ENCODE measurements at places on chromosomes 3 and 15.

DNA sequence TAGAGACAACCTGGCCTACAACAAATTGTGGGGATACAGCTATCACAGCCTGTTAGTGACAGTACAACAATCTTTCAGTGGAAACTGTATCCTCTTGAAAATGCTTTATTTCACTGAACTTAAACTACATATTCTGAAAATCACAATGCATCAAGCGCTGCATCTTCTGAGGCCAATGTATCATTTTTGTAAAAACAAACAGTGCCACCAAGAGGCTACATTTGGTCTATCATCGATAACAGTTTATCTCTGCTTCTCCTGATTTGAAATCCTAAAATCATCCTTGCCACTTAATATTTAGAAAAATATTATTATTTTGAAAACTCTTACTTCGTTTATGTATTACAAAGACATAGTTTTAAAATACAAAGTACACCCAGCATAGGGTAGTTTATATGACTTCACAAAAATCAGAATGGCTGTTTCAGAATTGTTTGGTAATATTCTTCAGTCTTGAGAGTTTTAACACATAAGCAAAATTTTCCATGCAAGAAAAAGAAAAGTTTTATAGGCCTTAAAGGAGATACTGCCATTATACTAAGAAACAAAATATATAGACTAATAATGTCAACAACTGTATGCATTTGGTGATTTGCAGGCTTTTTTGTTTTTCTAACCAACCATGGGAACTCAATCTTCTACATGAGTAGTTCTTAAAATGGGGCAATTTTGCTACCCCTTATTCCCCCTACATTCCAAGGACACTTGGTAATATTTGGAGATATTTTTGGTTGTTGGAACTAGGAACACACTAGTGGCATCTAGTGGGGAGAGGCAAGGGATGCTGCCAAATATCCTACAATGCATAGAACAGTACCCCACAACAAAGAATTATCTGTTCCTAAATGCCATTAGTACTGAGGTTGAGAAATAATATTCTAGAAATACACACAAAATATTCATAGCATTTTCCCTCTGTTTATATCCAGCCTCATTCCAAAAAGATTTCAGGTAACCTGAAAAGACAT is 42.3 kb downstream of the WDR72 start:
- DNase-seq = no peak

GRCh38 chr3:78139166-78139565 is 1099.3 kb downstream of the ROBO2 start:
- no peak for DNase-seq

GRCh38 chr3:181006541-181006940 is 17.0 kb upstream of the DNAJC19 start:
- no peak for DNase-seq

DNA sequence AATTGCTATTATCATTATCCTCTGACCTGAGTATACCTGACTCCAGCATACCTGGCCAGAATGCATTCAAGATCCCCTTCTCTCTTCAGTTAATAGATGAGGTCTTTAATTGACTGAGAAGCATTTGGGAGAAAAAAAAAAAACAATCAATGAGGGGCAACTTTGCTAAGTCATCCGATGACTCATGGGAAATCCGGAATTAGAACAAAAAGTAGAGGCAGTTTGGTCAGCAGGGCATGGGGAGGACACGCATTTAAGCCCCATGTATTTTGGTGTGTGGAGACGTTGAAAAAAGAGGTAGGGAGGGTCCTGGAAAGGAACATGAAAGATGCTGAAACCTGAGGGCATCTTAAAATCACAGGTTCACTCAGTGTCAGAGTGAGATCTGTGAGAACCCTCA is 256.2 kb downstream of the RORA start:
- DNase-seq = no peak

DNA sequence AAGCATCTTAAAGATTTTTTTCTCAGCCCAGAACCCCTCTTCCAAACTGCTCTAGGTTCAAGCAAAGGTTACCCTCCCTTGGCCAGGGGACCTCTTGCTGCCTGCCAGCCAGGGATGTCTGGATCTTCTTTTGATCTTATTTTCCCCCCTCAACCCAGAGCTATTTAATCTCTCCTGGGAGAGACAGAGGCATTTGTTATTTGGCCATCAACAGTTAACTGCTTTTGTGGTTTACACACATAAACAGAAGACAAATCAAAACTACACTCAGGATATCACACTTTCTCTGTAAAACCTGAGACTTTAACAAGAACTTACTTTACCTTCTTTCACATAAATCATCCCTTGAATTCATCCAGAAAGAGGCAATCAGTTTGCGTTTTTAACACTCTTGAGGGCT is 272.5 kb downstream of the THSD4 start:
- DNase-seq = no peak

- peak; percentile 15 for DNase-seq
Observed at GRCh38 chr15:31269816-31270575, 56.6 kb upstream of the KLF13 start.

- no peak for DNase-seq
Observed at GRCh38 chr15:90219421-90220141, 14.2 kb downstream of the CIB1 start.

DNA sequence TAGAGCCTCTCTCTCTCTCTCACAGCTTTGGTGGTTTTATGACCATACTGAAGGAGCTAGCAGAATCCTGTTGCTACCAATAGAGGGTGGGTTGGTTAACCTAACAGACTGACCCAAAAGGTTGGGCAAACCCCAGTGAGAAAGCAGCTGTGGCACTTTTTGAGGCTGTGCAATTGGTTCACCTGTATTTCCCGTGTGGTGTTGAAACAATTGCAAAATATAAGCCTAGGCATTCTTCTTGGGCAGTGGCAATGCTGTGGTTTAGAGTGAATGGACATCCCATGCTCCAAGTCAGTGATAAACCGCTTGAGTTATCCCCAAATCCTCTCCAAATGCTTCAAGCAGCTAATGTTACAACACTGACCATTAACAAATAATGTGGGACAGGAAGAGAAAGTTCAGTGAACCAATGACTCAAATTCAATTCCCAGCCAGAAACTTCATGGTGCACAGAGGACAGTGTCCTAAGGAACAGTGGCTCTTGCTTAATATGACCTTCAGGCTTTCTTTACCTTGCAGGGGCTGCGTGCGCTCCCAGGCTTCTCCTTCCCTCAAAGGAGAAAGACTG is 261.9 kb upstream of the ICE2 start:
- DNase-seq = no peak

- no peak for DNase-seq
Observed at GRCh38 chr3:154753101-154753500, 323.1 kb upstream of the GPR149 start.

- no peak for DNase-seq
Observed at GRCh38 chr3:28699283-28699682, 350.7 kb upstream of the AZI2 start.

DNA sequence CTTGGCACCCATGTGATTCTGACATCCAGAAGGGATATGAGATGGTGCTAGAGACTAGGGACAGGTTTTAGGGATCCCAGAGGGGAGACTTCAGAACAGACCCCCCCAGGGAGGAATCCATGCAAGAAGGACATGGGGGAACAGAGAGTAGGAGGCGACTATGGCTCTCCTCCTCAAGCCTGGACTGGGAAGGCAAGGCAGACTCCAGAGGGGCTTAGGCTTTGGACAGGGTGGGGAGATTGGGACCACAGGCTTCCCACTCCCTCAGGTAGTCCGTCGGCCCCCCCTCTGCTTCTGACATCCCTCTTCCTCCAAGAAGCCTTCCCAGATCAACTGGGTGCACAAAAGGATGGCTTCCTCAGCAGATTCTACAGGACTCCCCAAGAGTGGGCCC is 3.0 kb upstream of the VIPR1 start:
- DNase-seq = no peak

DNA sequence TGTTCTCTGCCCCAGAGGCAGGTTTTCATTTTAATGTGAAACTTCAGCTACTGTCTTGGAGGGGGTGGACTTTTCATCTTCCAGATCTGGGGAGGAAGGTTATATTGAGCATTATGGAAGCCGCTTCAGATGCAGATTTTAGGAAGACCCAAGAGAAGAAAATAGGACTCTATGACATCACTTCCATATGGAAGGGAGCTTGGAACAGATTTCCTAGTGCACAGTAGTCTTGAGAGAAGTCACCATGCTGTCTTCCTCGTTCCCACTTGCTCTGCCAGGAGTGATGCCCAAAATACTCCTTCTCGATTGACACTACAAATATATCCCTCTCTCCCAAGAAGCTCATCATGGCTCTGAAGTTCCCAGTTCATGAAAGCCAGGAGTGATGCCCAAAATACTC is 197.2 kb downstream of the ATP10A start:
- DNase-seq = no peak

GRCh38 chr3:158381262-158381868 is 189.6 kb upstream of the MLF1 start:
- DNase-seq = no peak

DNA sequence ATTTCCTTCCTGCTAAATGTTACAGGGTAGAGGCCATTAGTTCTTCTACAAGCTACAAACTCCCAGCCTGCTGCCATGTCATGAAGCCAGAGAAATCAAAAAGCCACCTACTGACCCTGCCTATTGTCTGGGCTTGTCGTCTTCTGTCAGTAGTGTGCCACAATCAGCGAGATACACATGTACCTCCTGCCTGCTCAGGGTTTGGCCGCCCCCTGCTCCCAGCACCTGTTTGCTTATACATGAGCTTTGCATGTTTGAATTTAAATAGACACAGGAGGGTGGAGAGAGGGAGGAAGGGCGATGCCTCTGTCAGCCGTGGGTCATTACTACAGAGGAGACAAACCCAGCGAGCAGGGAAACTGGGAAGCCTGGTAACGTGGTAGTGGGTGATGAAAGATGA is 106.1 kb downstream of the ROBO2 start:
- no peak for DNase-seq

- no peak for DNase-seq
Observed at GRCh38 chr3:32831791-32832190, 14.0 kb downstream of the TRIM71 start.

DNA sequence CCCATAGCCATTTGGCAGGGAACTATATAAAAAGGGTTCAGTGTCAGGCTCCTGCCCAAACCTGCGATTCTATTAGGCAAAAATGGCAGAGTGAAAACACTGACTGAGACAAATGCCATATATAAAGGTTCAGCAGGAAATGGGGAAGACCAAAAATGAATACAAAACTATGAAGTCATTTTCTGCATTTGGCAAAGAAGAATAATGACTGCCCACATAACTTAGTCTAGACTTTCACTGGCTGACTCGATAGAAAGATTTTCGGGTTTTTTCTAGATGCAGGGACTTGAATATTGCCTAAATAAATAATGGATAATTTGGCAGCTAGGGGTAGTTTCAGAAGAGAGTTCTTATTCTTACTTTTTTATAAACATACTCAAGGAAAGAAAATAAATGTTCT is 178.0 kb downstream of the TPRG1 start:
- DNase-seq = no peak

GRCh38 chr3:22661121-22661700 is 541.9 kb upstream of the UBE2E2 start:
- no peak for DNase-seq

DNA sequence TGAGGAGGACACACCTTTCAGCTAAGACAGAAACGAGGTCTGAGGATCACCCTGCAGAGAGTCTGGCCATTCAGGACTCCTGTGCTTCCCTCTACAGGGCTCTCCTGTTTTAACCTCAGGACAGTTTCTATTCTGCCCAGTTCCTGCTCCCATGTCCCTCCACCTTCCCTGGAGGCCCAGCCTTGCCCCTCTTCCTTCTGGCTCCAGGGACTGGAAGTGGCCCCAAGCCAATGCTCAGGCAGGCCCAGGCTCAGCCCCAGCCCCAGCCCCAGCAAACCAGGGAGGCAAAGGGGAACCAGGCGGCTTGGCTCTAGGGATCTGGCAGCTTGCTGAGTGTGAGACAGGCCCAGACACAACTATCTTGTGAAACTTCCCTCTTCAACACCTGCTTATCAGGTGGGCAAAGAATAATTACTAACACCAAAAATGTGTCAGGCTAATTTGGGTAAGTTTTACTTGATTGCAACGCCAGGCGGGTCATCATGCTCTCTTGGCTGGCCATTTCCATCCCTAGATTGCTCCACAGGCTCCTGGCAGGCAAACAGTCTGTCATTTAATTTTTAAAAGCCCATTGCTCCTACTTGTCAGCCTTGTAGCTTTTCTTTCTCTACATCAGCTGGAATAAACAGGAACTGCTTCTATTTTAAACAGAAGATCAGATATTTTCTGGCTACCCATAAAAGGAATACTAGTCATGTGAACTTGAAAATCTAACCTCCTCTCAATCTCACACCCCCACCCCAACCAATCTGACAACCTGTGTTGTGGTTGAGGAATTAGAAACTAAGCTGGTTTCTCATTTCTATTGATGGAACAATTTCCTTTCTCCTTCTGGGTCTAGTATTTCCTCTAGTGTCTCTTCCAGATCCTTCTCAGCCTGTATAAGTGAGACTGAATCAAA is 33.5 kb downstream of the UPK1B start:
- DNase-seq = no peak

DNA sequence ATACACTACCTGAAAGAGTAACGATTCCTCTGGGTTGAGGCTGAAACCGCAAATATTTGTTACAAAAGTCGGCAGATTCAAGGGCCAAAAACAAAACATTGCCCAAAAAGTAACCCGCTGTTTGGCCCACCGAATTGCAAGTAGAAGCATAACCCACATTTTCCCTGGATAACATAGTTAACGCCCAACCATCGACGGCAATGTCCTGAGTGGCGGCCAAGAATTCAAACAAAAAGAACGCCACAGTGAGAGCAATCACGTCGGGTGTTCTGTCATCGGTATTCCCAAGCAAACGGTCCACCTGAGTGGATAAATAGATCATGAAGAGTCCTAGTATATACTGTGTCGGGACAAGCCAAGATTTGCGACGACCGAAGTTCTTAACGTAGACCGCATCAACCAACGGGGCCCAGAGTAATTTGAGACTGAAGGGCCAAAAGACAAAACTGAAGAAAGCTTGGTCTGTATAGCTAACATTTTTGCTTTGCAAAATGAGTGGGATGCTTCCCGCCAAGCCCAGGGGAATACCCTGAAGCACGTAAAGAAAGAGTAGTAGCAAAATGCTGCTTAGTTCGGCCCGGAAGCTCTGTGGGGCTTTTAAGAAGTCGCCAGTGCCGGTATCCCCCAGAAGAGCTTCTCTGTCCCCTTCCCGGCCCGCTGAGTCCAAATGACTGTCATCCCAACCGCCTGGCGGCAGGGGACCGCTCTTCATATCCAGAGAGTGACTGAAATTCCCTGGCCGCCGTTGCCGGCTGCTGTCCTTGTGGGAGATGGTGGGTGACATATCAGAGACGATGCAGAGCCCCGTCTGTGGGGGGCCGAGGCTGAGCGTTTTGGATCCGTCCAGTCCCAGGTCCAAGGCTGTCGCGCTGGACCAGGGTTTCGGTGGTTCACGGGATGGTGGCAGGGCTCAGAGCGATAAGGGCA is 750 bp downstream of the SLC33A1 start:
- DNase-seq = peak; percentile 22

DNA sequence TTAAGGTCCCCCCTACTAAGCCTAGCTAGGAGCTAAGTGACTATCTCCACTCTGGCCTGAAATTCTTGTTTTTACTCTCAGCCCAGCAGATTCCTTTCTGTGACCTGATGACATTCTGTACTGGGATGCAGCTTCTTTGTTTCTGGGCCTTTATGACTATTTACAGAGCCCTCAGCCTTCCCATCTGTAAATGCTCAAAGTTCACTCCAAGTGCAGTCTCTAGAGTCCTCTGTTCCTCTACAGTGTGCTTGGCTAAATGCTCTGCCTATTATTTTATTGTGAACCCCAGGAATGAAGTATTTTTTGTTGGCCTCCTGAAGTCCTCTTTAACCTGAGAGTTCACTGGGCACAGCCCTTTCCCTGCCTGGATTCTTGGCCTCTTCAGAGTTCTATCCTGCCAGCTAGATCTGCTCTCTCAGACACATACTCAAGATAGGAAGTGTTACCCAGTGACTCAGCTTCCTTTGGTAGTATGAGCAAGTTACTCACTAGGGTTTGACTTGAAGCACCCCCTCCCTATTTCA is 278.1 kb upstream of the P2RY1 start:
- DNase-seq = peak; percentile 29

GRCh38 chr3:12991861-12992281 is 81.4 kb downstream of the IQSEC1 start:
- no peak for DNase-seq

Measured in right hindlimb (tissue), 1 donor.